Thyroid gland (tissue), 4 donors: ENCODE measurements at places on chromosomes 3 and 15.

DNA sequence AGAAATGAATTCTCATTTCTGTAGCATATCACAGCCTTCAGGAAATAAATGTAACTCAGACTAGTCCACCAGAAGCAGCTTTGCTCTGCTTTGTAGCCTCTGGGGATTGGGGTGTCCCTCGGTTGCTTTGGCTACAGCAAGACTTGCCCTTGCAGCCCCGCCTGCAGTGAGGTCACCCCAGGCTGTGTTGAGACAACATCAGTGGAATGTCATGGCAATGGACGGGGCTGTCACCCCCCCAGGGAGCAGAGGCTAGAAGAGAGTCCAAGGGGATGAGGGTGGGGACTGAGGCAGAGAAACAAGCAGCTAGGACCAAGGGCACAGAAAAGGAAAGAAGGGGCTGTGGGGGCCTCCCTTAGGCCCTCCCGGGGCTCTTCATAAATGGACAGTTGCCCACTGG is 854 bp downstream of the CLEC3B start:
- peak; percentile 23 for DNase-seq

DNA sequence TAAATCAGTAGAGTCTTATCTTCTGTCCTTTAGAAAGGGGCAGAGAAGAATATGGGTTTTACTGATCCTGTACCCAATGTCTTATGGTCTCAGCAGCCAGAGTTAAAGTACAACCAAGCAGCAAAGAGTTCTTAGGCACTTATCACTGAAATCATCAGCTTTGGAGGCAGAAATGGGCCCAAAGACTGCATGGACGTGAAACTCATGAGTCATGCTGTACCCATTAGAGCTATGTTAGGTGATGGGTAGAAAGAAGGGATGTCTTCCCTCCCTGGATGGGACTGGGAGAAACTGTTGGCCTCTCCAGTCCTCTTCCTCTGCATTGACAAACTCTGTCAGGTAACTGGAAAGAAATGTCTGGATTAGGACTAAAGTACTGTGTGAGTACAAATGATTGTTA is 63.4 kb downstream of the EOMES start:
- DNase-seq = no peak

DNA sequence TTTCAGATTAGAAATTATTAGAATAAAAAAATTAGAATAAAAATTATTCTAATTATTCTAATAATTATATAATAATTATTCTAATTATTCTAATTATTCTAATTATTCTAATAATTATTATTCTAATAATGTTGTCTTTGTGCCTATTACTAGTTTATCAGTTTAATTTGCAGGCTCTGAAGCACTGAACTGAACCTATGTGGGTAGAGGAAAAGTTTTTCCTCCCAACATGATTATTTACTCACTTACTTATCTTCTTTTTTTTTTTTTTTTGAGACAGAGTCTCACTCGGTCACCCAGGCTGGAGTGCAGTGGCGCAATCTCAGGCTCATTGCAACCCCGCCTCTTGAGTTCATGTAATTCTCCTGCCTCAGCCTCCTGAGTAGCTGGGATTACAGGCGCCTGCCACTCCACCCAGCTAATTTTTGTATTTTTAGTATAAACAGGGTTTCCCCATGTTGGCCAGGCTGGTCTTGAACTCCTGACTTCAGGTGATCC is 39.7 kb upstream of the C15orf39 start:
- DNase-seq = no peak

GRCh38 chr3:140122183-140122582 is 187.2 kb downstream of the CLSTN2 start:
- DNase-seq = no peak

DNA sequence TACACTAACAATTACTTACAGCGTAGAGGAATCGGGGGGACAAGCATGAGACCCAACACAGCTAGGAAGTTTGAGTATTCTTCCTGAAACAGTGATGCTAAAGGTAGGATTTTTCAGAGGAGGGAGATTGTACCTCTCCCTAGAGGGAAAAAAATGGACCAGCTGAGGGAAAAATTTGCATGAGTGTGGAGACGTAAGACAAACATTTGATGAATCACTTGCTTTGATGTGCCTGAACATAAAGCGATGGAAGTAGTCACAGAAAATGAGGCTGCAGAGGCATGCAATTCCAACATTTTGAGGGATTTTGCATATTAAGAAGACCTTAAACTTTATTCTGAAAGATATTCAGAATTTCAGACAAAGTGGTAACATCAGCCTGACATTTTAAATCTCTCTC is 102.2 kb downstream of the COL6A6 start:
- no peak for DNase-seq

GRCh38 chr15:69848551-69849231 is 249.0 kb downstream of the TLE3 start:
- no peak for DNase-seq

- no peak for DNase-seq
These were observed 230.3 kb downstream of the ATP8B4 start for GRCh38 chr15:49888734-49889133.

DNA sequence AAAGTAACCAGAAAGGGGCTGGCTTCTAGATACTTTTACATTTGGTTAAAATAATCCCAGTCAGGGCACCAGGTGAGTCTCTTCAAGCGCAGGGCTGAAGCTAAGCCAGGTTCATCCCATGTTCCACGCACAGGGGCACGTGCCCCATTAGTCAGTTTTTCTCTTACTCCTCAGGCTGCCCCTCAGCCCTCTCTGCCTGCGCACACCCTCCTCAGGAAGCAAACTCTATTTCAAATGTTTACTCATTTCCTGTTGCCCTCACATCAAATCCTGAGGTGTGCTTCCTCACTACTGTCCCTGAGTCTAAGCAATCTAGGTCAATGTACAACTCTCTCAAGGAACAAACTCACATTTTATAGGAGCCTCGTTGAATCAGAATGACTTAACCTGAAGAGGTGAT is 48.5 kb downstream of the THBS1 start:
- DNase-seq = no peak

GRCh38 chr3:55604846-55605245 is 117.7 kb upstream of the WNT5A start:
- no peak for DNase-seq

- DNase-seq = no peak
These were observed 48.8 kb upstream of the SRGAP3 start for GRCh38 chr3:9298236-9298635.

- no peak for DNase-seq
These were observed 29.4 kb upstream of the RSL24D1 start for GRCh38 chr15:55226127-55226526.

GRCh38 chr15:38072348-38073177 is 138.1 kb downstream of the TMCO5A start:
- peak; percentile 68 for DNase-seq

DNA sequence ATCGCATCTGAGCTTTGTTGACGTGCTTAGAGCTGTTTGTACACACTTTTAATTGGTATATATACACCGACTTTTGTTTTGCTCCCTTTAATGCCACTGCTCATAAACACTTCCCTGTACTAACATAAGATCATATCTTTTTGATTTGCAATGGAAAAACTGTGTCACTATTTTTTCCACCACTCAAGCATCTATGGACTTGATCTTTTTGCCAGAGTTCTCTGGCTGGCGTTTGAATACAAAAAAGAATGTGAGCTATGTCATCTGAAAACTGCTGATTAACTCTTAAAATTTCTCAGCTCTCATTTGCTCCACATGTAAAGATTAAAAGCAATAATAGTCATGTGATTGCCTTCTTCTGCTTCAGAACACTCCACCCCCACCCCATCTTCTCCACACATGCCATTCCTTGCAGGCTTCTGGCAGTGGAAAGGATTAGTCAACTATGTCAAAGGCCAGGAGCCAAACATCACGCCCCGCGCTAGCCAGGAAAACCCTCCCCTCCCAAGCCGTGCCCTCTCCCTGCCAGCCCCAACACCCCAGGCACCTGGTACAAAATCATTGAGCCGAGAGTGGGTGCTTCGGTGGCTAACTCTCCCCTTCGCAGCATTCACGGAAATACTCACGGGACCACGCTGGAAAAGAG is 123.4 kb upstream of the MEF2A start:
- DNase-seq = peak; percentile 82

GRCh38 chr3:66107855-66108254 is 69.1 kb upstream of the MAGI1 start:
- peak; percentile 56 for DNase-seq

DNA sequence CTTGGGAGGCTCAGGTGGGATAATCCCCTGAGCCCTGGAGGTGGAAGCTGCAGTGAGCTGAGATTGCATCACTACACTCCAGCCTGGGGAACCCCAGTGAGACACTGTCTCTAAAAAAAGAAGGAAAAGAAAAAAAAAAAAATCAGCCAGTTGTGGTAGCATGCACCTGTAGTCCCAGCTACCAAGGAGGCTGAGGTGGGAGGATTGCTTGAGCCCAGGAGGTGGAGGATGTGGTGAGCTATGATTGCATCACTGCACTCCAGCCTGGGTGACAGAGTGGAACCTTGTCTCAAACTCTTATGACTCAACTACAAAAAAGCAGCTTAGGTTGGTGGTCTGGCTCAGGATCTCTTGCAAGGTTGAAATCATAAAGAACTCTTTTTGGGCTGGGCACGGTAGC is 19.3 kb upstream of the GPX1 start:
- DNase-seq = no peak

GRCh38 chr3:15572138-15572537 is 29.2 kb downstream of the HACL1 start:
- no peak for DNase-seq

DNA sequence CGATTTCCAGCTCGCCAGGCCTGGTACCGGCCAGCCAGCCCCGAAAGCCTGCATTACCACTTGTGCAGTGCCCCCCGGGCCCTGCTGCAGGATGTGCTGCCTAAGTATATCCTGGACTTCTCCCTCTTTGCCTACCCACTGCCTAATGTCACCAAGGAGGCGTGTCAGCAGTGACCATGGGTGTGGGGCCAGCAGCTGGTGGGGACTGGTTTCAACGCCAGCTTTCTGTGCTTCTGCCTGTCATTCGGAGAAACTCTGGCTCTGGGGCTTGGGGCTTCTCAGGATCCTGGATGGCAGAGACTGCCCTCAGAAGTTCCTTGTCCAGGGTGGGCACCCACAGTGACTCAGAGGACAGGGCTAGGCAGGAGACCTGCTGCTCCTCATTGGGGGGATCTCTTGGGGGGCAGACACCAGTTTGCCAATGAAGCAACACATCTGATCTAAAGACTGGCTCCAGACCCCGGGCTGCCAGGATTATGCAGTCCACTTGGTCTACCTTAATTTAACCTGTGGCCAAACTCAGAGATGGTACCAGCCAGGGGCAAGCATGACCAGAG is 1.5 kb downstream of the CHST14 start:
- no peak for DNase-seq

GRCh38 chr3:5401002-5401401 is 213.5 kb downstream of the EDEM1 start:
- no peak for DNase-seq

GRCh38 chr3:129045675-129046036 is 14.9 kb upstream of the GP9 start:
- no peak for DNase-seq

DNA sequence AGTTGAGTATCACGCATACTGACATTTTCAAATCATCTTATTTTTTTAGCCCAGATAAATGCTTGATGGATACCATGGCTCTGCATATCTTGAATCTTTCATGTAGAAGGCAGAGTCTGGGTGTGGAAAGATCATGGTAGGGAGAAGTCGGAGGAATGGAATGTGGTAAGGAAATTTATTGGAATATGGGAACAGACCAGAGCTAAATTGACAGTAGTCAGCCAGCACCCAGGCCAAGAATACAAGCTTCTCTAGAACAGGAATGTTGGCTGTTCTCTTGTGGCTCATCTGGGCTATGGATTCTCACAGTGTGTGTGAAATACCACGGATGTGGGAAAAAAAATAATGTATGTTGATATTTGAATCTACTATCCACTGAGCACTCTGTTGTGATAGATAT is 305.7 kb upstream of the COL8A1 start:
- DNase-seq = no peak

DNA sequence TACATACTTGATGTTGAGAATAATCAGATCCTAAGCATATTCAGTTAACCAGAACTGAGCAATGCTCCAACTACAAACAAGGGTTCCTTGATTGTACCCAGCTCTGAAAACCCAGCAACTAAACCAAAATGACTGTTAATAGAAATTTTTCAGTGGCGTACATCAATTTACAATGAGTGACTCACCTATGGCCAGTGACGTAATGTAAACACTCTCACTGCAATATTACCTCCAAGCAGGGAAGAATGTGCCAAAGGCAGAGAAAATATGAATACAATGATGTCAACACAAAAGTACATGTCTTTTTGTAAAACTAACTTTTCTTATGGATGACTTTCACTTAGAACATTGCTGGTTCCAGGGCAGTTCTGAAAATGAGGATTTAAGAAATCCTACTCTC is 611.3 kb downstream of the EDEM1 start:
- no peak for DNase-seq
